Stimulated activated CD4-positive, alpha-beta T cell treated with anti-CD3 and anti-CD28 coated beads, Interleukin-12 subunit alpha, Interleukin-12 subunit beta, amount 100 ng/mL, for 48 hours (primary cell): ENCODE measurements at places on chromosomes 7 and 10.

- no peak for DNase-seq
Observed at GRCh38 chr7:3243256-3243655, 57.8 kb upstream of the SDK1 start.

DNA sequence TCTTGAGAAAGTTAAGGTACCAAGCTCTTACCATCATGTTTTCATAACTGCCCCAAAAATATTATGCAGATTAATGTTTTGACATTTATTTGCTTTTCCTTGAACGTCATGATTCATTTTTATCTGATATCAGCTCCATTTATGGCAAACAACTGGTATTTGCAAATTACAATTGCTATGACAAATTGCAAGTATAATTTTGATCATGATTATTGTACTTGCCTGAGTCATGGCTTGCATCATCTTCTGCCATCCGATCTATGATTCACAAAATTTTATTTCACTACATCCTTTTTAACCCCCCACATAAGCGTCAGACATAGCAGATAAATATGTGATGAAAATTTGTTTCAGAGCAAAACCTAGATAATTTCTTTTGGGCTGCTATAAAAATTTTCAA is 155.0 kb downstream of the STK31 start:
- DNase-seq = no peak

DNA sequence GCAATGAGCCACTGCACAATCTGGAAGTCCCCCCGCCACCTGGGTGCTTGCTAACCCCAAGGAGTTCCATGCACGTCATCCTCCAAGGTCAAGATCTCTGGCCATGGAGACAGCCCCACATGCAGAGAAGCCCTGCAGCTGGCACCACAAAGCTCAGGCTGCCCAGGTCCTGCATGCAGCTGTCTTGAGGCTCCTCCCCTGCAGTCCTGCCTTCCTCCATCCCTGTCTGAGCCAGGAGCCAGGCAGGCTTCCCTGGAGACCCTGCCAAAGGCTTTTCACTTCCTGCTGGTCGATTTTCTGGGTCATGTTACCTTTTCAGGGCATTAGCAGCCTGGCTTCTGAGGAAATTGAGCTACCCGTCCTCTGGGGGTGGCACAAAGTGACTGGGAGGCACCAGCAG is 12.5 kb upstream of the TMEM72 start:
- no peak for DNase-seq

DNA sequence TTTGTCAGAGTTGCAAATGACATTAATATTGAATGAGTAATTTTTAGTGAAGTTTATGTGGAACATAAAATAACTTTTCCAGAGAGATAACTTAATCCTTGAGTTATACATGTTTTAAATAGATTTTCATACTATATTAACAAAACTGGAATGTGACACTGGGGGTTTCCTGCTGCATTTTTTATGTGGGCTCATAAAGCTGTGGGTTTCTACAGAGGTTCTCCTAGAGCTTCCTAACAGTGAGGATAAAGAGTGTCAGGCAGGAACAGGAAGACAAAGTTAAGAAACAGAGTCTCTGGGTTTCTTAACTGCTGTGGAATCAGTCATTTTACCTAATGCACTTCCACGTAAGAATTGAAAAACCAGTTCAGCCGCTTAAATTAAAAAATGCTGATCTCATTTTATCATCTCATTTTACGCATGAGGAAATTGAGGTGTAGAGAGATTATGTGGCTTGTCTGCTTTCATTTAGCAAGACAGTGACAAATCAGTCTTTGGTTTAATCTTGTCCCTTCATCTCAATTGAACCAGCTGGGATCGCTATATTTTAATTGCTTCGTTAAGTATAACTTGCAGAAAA is 5.0 kb downstream of the CD36 start:
- DNase-seq = no peak

DNA sequence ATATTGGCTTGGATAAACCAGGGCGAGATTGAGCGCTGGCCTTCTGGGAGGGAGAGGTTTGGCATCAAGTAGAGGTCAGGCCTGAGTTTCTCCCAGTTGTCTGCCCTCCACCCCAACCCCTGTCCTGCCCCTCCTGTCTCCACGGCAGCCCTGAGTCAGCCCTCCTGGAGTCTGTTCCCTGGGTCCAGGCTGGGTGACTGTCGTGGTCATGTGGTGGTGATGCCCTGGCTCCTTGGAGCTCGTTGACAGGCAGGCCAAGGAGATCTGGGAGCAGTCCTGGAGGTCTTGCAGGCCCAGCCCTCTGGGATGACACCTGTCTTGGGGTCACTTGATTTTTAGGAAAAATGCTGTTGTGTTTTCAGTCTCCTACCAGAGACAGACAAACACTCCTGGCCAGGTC is 53.6 kb upstream of the PODXL start:
- DNase-seq = no peak

DNA sequence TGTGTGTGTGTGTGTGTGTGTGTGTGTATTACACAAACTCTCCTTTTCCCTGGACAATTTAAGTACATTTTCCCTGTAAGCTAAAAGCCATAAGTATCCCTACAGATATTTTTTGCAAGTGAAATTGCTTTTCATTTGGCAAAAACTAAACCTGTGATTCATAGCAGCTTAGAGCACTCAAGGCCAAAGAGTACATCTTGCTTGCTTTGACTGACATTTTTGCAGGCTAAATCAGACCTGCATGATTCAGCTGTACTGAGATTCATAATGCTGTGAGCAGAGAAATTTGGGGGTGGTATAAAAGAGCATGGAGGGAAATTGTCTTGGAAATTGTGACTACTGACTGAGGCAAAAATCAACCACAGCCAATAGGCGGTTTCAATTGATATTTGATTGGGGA is 500.4 kb downstream of the GFRA1 start:
- no peak for DNase-seq

DNA sequence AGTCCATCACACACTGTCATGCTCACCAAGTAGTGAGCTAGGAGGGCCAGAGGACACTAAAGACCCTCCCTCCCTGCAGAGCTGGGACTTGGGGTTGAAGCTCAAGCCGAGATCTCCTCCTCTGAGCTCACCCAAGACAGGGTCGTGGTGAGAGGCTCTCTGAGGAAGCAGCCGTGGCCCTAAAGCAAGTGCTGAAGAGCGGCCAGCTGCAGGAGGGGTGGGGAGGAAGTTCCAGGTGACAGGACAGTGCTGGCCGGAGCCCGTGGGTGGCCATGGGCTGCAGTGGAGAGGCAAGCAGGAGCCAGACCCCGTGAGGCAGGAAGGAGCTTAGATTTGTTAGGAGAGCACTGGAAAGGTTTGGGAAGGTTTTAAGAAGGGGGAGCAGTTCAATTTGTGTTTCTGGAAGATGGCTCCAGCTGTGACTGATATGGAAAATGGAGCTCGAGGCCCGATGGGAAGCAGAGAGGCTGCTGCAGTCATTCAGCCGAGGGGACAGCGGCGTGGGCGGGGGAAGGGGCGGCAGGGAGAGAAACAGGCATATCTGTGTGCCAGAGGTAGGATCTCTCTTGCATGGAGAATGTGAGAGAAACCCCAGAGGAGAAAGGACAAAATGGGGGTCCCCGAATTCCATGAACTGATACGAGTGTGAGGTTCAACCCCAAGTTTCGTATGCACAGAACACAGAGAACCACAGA is 26.9 kb upstream of the DNAAF5 start:
- no peak for DNase-seq

DNA sequence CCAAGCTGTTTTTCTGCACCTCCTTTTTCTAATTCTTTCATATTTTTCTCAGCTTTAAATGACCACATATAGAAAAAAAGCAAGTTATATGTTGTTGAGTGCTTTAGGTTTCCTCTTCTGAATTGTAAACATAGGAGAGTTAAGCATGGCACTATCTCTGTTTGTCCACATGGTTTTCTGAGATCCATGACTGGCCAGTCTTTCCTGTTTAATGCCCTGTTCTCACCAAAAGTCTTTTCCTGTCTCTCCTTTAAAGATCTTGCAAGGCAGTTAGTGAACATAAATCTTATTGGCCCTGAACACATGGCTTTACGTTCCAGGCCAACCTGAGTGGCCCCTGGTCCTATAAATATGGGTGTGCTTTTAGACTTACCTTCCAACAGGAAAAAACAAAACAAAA is 19.4 kb downstream of the TRPV5 start:
- DNase-seq = no peak

- no peak for DNase-seq
Observed at GRCh38 chr10:59133841-59134593, 42.4 kb upstream of the PHYHIPL start.

DNA sequence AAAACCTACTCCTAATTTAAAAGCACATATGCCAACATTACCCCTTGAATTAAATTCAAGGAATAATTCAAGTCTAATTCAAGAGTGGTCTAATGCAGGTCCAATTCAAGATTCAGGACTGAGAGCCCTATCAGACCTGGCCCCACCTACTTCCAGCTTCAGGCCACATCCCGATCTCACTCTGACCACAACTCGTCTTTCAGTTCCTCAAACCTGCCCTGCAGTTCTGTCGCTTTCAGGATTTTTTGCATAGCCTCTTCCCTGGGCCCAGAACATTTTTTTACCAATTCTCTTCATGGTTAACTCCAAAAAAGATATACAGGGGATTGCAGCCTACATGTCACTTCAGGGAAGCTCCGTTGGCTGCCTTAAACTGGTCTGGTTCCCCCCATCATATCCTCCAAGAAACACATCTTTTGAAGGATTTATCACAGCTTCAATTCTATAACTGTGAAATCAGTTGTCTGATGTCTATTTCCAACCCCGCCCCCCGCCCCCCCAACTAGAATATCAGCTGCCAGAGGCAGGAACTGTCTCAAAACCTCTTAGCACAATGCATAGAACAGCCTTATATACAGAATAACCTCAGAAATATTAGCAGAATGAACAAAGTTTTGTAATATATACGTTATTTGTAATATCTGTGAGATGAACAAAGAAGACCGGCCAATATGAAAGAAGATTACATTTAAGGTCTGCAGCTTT is 20.8 kb downstream of the CCDC6 start:
- DNase-seq = no peak

DNA sequence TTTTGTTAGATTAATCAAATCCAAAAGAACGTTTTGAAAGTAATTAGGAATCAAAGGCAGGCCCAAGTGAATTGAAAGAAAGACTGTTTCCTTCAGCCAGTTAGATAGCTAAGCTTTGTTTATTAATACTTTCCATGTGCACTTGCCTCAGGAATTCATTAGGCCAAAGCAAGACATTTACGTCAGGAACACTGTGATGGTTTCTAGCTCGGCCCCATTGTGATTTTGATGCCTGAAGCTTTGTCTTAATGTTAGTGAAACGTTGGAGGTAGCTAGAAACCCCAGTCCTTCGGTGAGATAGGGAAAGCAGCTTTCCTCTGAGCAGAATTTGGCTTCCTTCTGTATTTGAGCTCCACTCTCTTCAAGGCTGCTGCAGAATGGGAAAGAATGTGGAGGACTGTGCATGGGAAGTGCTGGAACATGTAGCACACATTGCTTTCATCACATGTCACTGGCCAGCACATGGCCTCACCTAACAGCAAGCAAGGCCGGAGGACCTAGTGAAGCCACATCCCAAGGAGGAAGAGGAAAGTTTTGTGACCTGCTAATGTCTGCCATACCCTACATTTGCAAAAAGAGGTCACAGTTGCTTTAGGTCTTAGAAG is 64.1 kb downstream of the PCGF5 start:
- no peak for DNase-seq

GRCh38 chr10:121702351-121703320 is 104.4 kb upstream of the FGFR2 start:
- DNase-seq = no peak

DNA sequence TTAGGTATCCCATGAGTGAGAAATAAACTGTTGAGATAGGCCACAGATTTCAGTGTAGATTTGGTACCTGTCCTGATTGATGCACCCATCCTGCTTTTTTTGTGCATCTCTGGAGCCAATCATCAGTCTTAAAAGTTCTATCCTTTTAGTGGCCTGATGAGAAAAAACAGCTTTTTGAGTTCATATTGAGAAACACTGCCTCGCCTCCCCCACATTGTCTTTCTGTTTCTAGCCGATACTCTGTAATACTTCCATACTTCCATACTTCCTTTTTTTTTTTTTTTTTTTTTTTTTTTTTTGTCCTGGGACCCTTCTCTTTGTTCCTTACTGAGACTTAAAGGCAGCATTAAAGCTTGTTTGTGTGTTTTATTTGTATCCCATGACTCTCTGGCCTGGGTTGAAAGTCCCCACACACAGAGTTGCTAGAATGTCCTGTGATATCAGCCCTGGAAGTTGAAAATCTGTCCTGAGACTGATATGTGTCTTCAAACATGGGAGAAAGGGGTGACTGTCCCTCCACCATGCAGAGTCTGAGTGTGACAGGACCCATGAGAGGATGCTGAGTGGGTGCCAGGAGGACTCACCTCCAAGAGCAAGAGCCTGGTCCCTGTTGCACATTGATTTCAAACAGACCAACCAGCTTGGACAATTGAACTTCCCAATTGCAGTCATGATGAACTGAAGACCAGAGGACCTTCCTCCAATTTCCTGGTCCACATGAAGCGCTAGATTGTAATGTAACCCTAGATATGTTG is 5.7 kb downstream of the ZNF22 start:
- no peak for DNase-seq

DNA sequence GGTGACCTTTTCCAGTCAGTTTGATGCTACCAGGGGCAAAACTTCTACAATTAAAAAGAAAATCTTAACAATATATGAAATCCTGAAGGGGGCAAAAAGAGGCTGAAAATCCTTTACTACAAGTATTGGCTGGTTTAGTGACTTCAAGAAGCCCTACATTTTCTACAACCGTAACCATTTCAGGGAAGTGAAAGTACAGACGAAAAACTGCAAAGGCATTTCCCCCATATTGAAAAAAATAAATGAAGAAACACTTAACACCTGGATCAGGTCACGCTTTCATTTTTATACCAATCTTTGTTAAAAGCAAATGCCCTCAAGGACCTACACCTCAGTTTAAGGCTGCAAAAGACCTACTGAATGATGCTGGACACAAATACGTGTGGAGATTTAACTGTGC is 38.6 kb downstream of the IL6 start:
- DNase-seq = no peak

GRCh38 chr10:79926037-79926436 is 22.9 kb downstream of the SFTPD start:
- no peak for DNase-seq

GRCh38 chr7:34130558-34131295 is 225.4 kb downstream of the BMPER start:
- no peak for DNase-seq

DNA sequence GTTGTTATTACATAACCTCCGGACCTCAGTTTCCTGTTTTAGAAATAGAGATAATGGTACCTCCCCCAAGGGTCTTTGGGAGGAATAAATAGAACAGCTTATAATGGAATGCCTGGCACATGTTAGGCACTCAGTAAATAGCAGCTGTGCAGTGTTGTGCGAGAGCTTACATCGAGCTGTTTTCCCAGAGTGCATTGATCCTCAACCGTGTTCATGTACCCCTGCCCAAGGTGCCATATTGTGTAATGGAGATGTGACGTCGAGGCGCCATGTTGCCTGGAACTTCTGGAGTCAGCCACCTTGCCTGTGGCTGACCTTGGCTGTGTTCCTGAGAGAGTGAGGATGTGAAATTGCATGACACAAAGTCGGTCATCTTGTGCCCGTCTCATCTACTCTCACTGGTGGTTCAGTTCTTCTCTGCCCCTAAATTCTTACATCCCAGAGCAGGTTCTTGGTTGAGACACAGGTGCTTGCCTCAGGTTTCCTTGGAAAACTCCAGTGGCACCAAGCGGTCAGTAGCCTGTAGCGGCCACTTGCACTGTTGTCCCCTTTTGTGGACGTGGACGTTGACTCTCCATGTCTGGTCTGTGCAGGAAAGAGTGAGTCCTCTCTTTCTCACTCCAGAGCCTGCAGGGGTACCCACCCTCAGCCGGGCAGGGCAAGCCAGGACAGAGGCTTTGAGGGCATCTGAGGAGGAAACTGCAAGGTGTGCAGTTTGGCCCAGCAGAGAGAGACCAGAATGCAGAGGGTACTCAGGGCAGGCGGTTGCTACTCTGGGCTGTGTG is 230.6 kb downstream of the MGMT start:
- DNase-seq = no peak
